G401 (cell line): ENCODE measurements at places on chromosomes 5 and 9.

- peak; percentile 79 for DNase-seq
Measured at GRCh38 chr5:151523335-151523734, 67.8 kb downstream of the FAT2 start.

GRCh38 chr9:107688728-107689127 lies 199.2 kb upstream of the KLF4 start:
- DNase-seq = no peak

DNA sequence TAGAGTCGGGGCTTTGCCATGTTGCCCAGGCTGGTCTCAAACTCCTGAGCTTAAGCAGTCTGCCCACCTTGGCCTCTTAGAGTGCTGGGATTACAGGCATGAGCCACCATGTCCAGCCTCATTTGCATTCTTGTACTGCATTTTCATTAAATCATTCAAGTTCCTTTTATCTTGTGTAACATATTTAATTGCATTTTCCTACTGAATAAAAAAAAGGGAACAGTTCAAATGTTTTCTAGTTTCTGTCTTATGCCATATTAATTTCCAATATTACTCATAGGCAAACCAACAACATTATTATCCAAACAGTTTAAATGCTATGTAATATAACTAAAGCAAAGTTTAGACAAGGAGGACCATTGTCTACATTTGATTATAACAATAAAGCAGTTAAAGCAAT lies 6.1 kb downstream of the SLC31A1 start:
- no peak for DNase-seq

DNA sequence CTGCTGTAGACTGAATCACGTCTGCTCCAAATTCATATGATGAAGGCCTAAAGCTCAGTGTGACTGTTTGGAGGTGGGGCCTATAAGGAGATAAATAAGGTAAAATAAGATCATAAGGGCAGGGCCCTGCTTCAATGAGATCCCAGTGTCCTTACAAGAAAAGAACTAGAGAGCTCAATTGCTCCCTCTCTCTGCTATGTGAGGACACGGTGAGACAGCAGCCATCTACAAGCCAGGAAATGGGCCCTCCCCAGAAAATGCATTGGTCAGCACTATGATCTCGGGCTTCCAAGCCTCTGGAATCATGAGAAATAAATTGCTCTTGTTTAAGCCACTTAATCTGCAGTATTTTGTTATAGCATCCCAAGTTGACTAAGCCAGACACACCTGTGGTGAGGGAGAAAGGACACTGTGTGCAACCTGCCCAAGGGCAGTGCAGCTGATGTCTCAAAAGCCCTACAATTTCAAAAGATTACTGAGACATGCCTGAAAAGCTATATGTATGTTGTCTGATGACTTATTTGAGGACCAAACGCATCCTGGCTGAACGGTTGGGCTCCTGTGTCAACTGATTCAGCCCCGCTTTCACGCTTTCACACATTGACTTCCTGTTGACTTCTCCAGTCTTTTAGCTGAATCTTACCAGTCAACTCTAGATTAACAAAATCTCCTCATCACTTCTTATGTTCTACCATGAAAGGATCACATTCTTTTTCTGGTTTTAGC lies 13.2 kb downstream of the GZMK start:
- no peak for DNase-seq

DNA sequence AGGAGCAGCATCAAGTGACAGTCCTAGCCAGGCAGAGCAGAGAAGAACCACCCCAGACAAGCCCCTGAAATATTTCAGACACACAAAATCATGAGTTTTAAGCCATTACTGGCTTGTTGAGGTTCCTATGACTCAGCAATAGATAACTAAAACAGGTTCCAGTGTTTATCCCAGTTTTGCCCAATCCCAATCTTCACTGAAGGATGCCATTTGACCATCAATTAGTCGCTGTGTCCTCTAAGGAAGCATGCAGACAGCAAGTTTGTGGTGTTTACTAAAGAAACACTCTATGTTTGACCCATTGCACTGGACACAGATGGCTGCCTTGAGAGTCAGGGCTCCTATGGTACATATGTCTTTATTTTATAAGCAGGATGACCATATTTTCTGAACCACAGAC lies 186.7 kb downstream of the SYK start:
- DNase-seq = no peak

GRCh38 chr9:15400281-15400941 lies 22.3 kb upstream of the SNAPC3 start:
- no peak for DNase-seq

GRCh38 chr9:79489261-79490000 lies 82.3 kb upstream of the TLE4 start:
- peak; percentile 61 for DNase-seq

GRCh38 chr5:132496191-132496630 lies 5.6 kb upstream of the IRF1 start:
- peak; percentile 77 for DNase-seq

DNA sequence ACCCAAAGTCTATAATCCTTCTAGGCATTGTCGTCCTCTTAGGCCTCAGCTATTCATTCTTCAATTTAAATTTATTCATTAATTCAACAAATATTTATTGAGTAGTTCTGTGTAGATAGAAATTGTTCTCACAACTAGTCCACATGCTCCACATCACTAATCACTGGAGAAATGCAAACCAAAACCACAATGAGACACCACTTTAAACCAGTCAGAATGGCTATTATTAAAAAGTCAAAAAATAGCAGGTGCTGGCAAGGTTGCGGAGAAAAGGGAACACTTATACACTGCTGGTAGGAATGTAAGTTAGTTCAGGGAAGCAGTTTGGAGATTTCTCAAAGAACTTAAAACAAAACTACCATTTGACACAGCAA lies 51.1 kb upstream of the TNFSF15 start:
- no peak for DNase-seq

GRCh38 chr5:97297704-97298091 lies 114.7 kb upstream of the RIOK2 start:
- DNase-seq = no peak

- DNase-seq = no peak
Measured at GRCh38 chr5:178111925-178112324, 1.4 kb upstream of the N4BP3 start.

DNA sequence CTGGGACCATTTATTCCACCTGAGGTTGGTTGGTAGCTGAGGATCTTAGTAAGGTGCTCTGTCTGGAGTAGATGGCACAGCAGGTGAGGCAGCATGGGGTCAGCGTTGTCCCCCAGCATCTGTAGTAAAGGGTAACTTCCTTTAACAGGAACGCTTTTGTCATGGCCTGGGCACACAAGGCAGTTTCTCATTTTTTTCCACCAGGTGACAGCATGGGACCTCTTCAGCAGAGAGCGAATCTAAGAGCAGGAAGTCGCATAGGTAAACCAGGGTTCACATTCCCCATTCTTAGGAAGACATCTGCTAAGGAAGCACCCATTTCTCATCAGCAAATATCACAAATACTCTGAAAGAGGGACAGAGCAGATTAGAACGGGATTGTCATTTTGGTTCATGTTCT lies 56.5 kb downstream of the GPR107 start:
- DNase-seq = peak; percentile 77

- DNase-seq = no peak
Measured at GRCh38 chr5:131277875-131278740, 14.3 kb downstream of the CDC42SE2 start.

- DNase-seq = no peak
Measured at GRCh38 chr9:98584059-98584458, 124.7 kb downstream of the GABBR2 start.

DNA sequence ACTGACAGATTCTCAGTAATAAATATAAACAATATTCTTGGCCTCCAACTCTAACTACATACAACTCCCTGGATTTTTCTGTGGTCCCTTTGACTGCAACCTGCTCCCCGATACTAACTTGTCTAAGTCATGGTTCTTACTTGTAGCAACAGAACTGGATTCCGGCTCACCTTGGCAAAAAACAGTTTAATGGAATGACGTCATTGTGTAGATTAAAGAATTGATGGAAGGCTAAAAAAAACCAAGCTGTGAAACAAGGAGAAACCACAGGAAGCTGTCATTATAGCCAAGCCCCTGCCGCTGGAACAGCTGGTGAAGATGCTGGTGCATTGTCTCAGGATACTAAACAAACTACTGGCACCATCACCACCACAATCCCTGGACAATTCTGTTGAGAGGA lies 11.4 kb upstream of the ADAMTS19 start:
- no peak for DNase-seq
